GOT3 (cell line): ENCODE measurements at places on chromosomes 11 and 22.

DNA sequence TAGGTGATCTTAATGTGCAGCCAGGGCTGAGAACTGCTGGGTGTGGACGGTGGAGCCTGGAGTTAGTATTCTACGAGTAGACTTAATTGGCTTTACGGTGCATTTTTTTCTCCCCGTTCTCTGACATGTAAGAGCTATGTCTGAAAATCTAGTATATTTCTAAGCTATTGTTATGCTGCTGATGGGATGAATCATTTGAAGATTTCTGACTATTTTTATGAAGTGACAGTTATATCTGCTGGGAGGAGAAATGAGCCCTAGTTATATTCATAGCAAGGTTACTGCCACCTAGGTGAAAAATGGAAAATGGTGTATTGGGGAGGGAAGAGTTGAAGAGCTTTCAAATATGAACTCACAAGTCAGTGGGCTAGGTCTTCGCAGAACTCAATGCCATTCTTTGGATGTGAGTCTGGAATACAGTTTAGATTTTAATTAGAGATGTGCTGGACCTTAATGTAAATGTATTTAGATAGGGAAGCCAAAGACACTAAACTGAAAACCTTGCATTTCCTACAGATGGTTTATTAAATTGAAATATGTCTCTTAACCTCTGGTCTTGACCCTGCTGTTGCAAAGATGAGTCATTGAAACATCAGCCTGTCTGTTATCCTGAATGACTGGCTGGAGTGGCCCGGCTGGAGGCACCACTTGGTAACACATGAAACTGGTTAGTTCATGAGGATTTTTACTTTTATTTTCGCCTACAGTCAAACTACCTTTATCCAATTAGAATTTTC, 293.7 kb downstream of the DDX10 start:
- no peak for DNase-seq

- DNase-seq: no peak
Measured at GRCh38 chr11:124893781-124894401, 3.8 kb downstream of the ROBO4 start.

DNA sequence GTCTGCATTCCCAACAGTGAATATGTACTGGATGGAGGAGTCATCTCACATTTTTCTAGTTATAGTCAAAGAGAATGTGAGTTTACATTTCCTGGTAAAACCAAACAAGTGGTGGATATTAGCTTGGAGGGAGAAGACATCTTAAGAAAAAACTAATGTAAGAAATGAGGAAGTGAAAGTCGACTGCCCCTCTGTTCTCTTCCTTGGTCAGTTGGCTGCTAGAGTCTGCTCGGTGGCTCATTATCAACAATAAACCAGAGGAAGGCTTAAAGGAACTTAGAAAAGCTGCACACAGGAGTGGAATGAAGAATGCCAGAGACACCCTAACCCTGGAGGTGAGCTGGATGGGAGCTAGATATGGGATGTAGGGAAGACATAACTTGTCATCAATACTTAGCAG, 5.8 kb downstream of the SLC22A9 start:
- no peak for DNase-seq

DNA sequence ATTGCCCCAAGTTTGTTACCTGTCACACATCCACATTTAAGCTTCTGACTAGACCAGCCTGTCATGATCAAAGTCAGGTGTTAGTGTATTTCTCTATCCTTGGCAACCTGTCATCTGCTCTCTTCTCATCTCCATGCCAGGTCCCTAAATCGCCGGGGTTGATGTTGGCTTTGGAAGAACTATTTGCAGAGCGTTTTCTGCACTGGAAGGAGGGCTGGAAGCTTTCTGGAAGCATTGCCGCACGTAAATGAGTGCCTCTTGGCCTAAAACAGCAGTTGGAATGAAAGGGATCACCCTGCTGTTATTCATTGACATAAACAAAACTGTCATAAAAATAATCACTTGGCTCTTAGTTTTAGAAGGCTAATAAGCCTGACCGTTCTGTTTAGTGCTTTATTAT, 1.4 kb downstream of the TTC12 start:
- no peak for DNase-seq

DNA sequence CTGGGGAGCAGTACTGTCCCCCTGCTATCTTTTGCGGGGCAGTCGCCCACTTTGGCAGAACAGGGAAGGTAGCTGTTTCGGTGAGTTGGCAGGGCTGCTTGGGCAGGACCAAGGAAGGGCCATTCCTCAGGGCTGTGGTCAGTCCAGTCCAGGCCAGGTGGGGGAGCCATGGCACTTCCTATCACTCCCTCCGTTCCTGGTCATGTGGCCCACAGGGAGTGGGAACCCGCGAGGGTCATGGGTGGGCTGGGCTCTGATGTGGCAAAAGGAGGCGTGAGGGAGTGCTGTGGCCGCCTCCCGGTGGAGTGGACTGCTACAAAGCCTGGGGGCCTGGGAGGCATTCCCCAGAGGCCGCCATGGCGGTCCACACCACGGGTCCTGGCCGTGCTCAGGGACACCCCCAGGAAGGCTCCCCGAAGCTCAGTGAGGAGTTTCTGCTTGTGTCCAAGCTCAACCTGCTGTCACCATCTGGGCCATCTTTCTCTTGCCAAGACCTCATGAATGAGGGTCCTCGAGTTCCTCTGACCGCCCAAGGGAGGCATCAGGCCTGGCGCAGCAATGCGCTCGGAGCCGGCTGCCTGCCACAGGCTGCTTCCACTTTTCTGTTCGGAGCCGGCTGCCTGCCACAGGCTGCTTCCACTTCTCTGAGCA, 11.9 kb downstream of the CHID1 start:
- no peak for DNase-seq

GRCh38 chr11:120659076-120659475, 147.5 kb downstream of the GRIK4 start:
- DNase-seq: no peak

GRCh38 chr11:2671748-2672147, 28.0 kb downstream of the KCNQ1OT1 start:
- DNase-seq: no peak

DNA sequence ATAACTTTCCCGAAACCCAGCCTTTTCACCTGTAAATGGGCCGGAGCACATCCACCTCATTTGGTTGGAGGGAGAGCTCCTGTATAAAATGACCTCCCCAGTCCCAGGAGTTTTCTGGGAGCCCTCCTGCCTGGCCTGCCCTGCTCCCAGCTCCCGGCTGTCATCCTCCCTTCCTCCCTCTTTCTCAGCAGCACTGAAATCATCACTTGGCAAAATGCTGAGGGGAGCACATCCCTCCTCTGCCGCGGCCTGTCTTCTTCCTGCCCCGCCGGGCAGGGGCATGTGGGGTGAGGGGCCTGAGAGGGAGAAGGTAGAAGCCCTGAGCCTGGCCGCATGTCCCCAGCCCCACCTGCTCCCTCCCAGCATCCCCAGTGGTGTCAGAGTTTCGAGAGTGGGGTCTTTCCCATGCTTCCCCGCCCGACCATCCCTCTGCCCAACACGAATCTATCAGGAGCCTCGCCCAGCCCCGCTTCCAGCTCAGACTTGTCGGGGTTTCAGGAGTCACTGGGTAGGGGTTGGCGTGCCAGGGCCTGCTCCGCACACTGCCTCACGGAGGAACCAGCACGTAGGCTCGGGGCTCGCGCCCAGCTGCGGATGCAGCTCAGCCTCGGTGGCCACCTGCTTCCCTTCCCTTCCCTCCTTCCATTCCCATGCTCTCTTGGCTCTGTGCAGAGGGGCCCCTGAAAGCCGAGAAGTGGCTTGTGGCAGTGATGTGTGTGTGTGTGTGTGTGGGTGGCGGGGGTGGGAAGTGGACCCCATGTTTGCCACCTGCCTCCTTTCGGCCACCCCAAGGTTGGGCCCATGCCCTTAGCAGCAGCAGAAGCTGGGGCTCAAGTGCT, 37.1 kb downstream of the NECTIN1 start:
- DNase-seq: no peak

GRCh38 chr11:9974375-9974774, 310.5 kb downstream of the SWAP70 start:
- no peak for DNase-seq

- DNase-seq: no peak
Measured at GRCh38 chr11:9133956-9134355, 42.6 kb upstream of the SCUBE2 start.

GRCh38 chr11:57311109-57311936, 13.4 kb downstream of the TNKS1BP1 start:
- DNase-seq: peak; percentile 88

DNA sequence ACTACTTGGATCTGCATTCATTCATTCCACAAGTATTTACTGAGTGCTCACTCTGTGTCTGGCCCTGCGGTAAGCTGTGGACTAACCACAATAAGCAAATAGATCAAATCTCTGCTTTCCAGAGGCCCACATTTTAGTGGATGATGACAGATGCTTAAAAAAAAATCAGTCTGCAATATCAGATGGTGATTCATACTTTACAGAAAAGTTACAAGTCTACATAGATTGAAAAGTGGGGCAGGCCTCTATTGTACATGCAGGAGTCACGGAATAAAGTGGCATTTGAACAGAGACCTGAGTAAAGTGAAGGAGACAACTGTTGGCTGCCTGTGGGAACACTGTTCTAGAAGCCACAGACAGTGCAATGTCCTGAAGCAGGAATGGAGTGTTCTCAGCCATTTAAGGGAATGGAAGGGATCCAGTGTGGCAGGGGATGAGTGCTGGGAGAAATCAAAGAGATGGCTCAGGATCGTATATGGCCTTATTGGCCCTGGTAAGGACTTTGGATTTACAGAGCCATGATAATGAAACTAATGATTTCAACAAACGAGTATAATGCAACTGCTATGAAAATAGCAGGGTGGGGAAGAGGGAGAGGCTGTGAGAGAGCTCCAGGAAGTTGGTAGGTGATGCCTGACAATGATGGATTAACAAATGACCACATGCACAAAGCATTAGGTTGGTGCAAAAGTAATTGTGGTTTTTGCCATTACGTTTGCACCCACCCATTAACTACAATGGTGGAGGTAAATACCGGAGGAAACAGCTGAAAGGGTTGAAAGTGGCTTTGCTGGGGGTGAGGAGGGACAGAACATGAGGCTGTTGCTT, 31.1 kb downstream of the TMEM45B start:
- DNase-seq: no peak

- no peak for DNase-seq
Measured at GRCh38 chr11:90223248-90223585, 368 bp upstream of the CHORDC1 start.

DNA sequence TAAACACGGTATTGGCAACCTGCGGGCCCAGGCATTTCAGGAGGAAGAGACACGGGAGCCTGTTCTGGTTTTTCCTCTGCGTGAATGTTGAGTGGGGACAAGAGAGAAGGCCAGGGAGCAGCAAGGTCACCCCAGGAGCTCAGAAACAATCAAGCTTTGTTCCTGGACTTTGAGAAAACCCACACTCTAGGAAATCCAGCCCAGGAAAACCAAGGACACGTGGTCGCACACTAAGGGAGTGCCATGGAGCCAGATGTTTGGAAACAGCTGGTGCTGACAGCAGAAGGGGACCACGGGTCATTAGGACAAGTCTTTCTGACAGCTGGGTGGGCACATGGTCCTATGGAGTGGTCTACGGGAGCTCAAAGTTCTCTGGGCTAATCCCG, 44.1 kb downstream of the MYH9 start:
- no peak for DNase-seq

- no peak for DNase-seq
Measured at GRCh38 chr11:114783805-114784204, 105.5 kb downstream of the NXPE2 start.

- DNase-seq: no peak
Measured at GRCh38 chr22:27540656-27541396, 260.7 kb downstream of the MN1 start.

DNA sequence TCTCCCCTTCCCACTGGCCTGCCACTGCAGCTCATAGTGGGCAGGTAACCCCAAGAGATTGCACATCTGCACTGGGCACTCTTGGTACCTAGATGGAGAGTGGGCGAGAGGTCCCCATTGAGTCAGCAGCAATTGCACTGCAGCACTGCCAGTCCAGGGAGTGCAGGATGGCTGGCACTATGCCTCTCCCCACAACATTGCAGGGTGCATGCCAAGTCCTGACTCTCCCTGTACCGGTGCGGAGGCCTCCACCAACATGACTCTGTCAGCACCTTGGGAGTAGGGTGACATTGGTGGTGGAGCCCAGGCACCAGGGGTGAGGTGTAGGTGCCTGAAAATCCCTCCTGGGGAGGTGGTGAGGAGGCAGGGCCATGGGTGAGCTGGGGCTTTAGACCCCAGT, 82.2 kb downstream of the TRAF6 start:
- DNase-seq: no peak

DNA sequence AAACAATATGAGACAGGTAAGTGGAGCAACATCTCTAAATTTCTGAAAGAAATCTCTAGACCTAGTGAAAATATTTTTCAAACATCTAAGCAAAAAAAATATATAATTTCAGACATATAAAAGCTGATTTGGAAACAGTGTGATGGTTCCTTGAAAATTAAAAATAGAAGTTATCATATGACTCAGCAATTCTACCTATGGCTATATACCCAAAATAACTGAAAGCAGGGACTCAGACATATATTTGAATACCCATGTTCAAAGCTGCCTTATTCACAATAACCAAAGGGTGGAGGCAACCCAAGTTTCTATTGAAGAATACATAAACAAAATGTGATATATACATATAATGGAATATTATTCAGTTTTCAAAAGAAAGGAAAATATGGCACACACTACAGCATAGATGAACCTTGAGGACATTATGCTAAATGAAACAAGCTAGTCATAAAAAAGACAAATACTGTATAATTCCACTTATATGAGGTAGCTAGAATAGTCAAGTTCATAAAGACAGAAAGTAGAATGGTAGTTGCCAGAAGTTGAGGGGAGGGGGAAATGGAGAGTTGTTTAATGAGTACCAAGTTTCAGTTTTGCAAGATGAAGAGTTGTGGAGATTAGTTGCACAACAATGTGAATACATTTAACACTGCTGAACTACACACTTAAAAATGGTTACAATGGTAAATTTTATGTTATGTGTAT, 300.4 kb downstream of the TTC28 start:
- no peak for DNase-seq

- DNase-seq: no peak
Measured at GRCh38 chr22:39927544-39927943, 26.7 kb downstream of the GRAP2 start.

GRCh38 chr22:23984430-23984829, 4.5 kb downstream of the GSTT2 start:
- no peak for DNase-seq

GRCh38 chr11:68977781-68978625, 2.8 kb downstream of the MRGPRD start:
- no peak for DNase-seq
